ENCODE measurements at places on chromosomes 7 and 10. TPM values are rescaled to one million over a fixed set of nuclear protein-coding genes. Genes with fewer than 3 reads are reported as not detected.

DNA sequence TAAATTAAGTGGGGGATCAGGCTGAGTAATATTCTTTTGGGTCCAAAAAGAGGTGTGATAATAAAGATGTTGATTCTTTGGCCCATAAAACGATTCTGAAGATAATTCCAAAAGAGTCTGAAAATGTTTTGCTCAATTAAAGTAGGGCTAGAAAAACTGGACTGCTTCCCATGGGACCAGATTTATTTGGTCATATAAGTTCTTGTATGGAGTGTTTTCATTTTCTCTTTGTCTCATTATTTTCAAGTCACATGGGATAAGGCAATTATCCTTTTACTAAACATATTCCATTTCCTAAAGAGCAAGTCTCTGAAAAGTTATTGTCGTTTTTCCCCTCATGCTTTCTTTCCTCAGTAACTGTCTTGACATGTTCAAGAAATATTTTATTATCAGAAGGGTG lies 41.5 kb downstream of the CDK6 start:
- no peak for DNase-seq

- DNase-seq: no peak
Observed at GRCh38 chr7:158560386-158560785, 27.2 kb downstream of the PTPRN2 start.

DNA sequence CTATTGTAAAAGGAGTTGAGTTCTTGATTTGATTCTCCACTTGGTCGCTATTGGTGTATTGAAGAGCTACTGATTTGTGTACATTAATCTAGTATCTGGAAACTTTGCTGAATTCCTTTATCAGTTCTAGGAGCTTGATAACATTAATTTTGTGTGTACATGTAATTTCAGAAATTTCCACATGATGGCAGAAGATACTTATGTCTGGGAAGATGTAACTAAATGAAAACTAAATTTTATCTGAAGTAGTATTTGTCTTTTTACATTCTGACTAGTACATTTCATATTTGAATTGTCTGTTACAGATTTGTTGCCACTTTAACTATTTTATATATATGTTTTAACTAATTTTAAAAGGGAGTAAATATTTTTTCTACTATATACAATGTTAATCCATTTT lies 27.6 kb downstream of the SDHAF3 start:
- DNase-seq: no peak

- DNase-seq: no peak
Observed at GRCh38 chr7:55387062-55387965, 22.2 kb downstream of the LANCL2 start.

- no peak for DNase-seq
Observed at GRCh38 chr7:78014401-78014800, 215.8 kb downstream of the PHTF2 start.

- DNase-seq: no peak
Observed at GRCh38 chr10:123346581-123346980, 192.4 kb downstream of the BUB3 start.

Gene SUGCT
- total RNA-seq: 0.61 TPM

DNA sequence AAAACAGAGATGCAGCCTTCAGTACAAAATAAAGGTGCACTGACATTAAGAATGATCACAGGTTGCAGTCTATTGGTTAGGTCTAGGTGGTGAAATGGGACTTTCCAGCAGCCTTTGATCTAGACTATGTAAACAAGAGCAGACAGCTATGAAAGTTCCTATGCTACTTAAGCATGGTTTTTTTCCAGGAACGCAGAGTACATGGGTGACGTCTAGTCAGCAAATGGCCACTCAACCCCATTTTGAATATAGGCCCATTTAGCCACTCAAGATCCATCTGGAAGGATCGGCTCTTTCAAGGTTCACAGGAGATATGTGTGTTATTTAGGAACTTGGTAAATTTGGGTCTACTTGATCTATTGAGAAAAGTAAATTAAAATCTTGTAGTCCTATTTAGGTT lies 1424.6 kb upstream of the LRRTM3 start:
- DNase-seq: no peak
